ENCODE measurements at places on chromosomes 12 and 14.

GRCh38 chr12:120183211-120183631 lies 11.3 kb downstream of the GCN1 start:
- no peak for DNase-seq

DNA sequence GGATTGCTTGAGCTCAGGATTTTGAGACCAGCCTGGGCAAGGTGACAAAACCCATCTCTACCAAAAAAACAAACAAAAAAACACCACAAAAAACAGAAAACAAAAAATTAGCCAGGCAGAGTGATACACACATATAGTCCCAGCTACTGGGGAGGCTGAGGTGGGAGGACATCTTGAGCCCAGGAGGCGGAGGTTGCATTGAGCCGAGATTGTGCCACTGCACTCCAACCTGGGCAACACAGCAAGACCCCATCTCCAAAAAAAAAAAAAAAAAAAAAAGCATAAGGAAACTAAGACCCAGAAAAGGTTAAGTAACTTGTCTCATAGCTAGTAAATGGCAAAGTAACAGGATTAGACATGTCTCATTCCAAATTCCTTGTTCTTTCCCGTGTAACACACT lies 56.3 kb upstream of the PSMA6 start:
- DNase-seq: no peak

DNA sequence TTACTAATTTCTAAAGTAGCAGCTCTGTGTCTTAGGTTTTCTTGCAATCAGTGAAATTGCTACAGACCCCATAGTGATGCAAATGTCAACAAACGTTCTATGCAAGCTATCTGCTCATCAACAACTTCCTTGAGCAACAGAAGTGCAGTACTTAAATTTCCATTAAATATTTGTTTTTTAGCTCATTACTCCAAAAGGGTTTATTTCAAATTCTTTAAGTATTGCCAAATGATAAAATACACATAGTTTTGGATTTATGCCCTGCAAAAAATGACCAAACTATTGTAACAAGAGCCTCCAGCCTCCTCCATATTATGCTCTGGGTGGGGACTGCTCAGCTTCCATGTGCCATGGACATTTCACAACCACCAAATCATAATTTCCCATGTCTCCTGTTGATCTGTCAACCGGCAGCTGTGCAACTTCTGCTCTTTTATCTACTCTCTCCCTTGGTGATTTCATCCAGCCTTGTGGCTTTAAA lies 4.4 kb downstream of the BDKRB1 start:
- DNase-seq: no peak

- no peak for DNase-seq
Observed at GRCh38 chr12:132967736-132968135, 11.6 kb upstream of the ZNF605 start.

GRCh38 chr14:39180553-39180952 lies 5.5 kb downstream of the PNN start:
- no peak for DNase-seq

GRCh38 chr14:75156901-75157300 lies 19.5 kb downstream of the TMED10 start:
- DNase-seq: no peak

DNA sequence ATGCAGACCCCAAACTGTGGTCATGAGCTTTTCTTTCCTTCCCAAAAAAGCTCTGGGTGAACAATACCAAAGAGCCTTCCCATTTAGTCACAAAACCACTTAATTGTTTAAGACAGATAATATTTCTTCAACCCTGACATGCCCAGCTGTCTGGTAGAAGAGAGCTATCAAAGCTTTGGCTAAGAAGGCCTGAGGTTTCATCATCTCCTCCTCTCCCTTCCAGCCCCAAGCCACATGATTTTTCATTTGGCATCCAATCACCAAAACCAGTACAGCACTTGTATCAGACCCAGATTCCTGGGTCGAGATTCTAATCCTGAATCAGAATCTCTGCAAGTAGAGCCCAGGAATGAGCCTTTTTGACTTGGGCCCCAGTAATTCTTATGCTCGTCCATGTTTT lies 199.6 kb upstream of the TMEM260 start:
- no peak for DNase-seq

Measured in stimulated activated CD4-positive, alpha-beta T cell treated with anti-CD3 and anti-CD28 coated beads, Interleukin-12 subunit alpha, Interleukin-12 subunit beta, amount 100 ng/mL, for 24 hours (primary cell).